ENCODE measurements at places on chromosomes 6 and 20. TPM values are rescaled to one million over a fixed set of nuclear protein-coding genes. Genes with fewer than 3 reads are reported as not detected.

The PRR18 gene
- not detected for total RNA-seq

The SLC17A1 gene
- total RNA-seq, result not detected

The DNMT3B gene
- total RNA-seq, result 0.30 TPM

The OR2B6 gene
- 0.50 TPM for total RNA-seq

The AGER gene
- total RNA-seq, result 27.4 TPM

The EMILIN3 gene
- not detected for total RNA-seq

The KCNK5 gene
- 0.78 TPM for total RNA-seq

The BNIP5 gene
- not detected for total RNA-seq

The OXT gene
- total RNA-seq, result 0.62 TPM

The NFATC2 gene
- total RNA-seq, result 51.0 TPM

The LY6G6C gene
- not detected for total RNA-seq

The ARHGAP40 gene
- total RNA-seq, result not detected

DNA sequence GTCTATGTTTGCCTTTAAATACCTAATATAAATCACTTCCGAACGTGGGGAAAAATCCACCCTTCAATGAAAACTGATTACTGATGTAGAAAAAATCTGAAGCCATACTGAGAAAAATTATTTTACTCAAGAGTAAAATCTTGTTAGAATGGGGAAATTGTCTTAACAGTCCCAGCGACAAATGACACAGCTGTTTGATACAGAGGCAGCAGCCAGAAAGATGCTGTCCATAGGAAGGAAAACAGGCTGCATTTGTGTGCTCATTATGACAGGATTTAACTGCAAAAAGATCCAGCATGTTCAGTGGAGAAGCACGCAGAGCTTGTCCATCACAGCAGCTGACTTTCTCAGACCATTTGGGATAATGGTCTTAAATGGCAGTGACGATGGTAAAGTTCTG lies 443.0 kb downstream of the TFAP2B start:
- no peak for DNase-seq

GRCh38 chr6:1371933-1372332 lies 17.4 kb upstream of the FOXF2 start:
- no peak for DNase-seq

DNA sequence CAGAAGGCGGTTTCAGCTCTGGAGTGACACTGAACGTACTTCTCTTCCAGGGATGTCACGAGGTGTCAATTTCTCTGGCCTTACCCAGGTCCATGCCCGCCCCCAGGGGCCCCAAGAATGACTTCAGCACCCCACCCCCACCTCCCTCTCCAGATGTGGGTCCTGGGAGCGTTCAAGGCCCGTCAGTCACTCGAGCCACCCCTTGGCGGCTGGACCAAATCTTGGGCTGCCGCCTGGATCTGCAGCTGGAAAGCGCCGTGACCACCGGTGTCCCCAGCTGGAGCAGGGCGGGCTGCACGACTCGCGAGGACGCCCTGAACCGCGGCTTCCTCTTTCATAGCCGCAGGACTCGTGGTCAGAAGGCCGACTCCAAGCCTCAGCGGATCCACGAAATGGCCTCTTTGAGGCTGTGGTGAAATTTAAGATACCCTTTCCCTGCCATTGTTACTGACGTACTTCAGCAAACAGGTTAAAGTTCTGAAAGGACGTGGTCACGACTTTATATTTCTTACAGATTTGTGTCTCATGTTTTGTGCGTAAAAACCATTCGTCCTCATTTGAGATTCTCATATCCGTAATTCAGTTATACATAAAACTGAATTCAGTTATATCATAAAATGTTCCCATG lies 29.3 kb downstream of the TRIM38 start:
- DNase-seq, result peak; percentile 14

GRCh38 chr6:161393292-161393691 lies 119.4 kb upstream of the AGPAT4 start:
- no peak for DNase-seq

DNA sequence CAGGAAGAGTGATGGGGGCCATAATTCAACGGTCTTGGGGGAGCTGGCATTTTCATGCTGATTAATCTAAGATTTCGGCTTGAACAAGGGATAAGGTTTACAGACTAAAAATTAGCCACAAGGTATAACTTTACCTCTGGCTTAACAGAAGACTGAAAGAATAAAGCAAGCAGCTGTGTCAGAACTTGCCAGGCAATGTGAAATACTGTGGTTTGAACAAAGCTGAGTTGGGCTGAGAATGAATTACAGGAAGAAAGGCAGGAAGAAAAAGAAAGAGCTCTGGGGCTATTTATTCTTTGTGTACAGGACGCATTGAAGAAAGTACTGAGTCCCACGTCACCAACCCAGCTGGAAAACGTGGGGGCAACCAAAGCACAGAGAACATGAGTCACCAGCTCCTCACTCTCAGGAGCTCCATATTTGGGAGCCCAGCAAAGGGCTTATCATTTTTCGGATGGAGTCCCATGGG lies 121.5 kb upstream of the NEDD9 start:
- DNase-seq, result no peak

- DNase-seq, result no peak
Observed at GRCh38 chr20:14069796-14070195, 74.5 kb downstream of the MACROD2 start.

- DNase-seq, result no peak
Observed at GRCh38 chr20:56427797-56428196, 15.7 kb downstream of the CASS4 start.

- DNase-seq, result no peak
Observed at GRCh38 chr20:4025679-4026078, 10.3 kb upstream of the RNF24 start.

- DNase-seq, result no peak
Observed at GRCh38 chr6:17276766-17277165, 4.4 kb upstream of the RBM24 start.

GRCh38 chr6:153613719-153614455 lies 425.2 kb upstream of the OPRM1 start:
- DNase-seq, result no peak

GRCh38 chr6:29647927-29648642 lies 8.8 kb upstream of the MOG start:
- DNase-seq, result no peak

GRCh38 chr6:14665827-14666724 lies 548.5 kb downstream of the CD83 start:
- no peak for DNase-seq

- DNase-seq, result no peak
Observed at GRCh38 chr6:100880149-100880852, 828 bp downstream of the ASCC3 start.

GRCh38 chr6:170137176-170137891 lies 153.5 kb downstream of the DLL1 start:
- DNase-seq, result no peak

- no peak for DNase-seq
Observed at GRCh38 chr20:38059832-38060231, 26.3 kb downstream of the RPRD1B start.

- no peak for DNase-seq
Observed at GRCh38 chr20:26243731-26244130, 547.1 kb upstream of the ZNF337 start.

DNA sequence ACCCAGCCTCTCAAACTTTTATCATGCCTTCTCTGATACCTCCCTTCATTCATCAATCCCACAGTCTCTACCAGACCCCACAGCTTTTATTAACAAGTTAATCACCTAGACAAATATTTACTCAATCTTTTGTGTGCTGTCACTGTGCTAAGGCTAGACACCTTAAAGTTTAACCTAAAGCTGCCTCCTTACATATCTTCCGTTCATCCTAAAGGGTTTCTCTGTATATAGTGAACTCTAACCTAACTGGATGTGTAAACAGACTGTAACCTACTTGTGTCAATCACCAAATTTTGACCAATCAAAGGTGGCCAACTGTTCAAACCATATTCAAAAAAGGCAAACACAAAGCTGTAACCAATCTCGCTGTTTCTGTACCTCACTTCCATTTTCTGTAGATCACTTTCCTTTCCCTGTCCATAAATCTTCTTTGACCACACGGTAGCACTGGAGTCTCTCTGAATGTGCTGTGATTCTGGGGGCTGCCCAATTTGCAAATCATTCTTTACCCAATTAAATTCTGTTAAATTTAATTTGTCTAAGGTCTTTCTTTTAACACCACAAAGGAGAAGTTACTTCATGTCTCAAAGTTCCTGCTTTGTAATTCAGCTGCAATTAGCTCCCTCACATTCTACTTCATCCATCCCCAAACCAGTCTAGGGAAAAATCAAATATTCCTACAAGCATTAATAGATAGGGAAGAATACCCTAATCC lies 72.5 kb downstream of the ARHGAP18 start:
- no peak for DNase-seq

- no peak for DNase-seq
Observed at GRCh38 chr6:27441001-27441400, 31.9 kb downstream of the ZNF184 start.

- DNase-seq, result no peak
Observed at GRCh38 chr6:100809346-100809745, 71.8 kb downstream of the ASCC3 start.

DNA sequence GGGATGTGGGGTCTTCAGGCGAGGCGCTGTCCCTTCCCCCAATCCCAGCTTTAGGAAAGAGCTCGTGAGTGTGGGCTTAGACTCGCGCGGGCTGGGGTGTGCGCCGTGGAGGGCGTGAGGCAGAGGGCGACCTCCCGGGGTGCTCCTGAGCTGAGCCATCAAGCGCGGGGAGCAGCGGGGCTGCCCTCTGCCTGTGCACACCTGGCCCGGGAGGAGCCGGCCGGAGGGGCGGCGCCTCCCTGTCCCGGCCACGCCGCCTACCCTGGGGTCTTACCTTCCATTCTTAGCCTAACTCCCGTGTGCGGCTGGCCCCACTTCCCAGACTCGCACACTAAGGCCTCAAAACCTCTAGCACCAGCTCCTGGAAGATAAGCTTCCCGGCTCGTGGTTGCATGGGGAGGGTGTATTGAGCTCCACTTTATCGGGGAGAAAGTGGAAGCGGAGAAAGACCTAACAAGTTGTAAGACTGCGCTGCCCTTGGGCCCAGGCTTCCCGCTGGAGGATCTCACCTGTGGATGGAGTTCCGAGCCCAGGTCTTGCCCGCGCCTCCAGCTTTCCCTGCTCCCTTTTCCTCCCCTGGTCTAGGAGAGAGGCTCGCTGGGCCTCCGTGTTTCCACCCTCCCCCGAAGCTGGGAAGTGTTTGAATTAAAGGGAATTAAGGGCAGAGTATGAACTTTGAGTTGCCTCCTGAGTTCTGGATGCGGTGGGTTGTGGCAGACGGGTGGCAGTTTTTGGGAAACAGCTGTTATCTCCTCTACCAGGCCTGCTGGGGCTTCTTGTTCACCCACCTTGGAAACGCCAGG lies 1.2 kb downstream of the DNMT3B start:
- DNase-seq, result no peak

DNA sequence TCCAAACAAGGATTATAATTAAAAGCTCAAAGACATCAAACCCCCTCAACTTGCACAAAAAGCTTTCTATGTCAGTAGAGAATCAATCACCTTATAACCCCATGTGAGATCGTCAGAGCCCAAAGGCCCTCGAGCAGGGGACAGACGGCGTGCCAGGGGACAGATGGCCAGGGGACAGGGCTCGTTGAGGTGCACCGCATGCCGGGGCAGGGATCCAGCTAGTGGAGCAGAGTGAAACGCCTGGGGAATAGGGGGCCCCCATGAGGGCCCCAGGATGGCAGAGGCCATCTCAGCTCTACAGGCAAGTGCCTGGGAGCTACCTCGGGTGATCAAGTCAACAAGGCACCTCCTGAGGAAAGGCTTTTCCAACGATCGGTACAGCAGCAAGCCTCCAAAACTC lies 28.6 kb downstream of the DIDO1 start:
- no peak for DNase-seq

GRCh38 chr20:42530855-42531448 lies 658.8 kb downstream of the PTPRT start:
- DNase-seq, result no peak

DNA sequence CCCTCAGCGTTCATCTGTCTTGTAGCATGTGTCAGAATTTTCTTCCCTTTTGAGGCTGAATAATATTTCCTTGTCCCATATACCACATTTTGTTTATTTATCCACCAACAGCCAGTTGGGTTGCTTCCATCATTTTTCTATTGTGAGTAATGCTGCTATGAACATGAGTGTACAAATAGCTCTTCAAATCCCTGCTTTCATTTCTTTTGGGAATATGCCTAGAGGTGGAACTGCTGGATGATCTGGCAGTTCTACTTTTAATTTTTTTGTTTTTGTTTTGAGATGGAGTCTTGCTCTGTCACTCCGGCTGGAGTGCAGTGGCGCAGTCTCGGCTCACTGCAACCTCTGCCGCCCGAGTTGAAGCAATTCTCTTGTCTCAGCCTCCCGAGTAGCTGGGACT lies 64.7 kb downstream of the SASH1 start:
- no peak for DNase-seq

- no peak for DNase-seq
Observed at GRCh38 chr6:70310063-70310694, 7.3 kb upstream of the COL9A1 start.
